ENCODE measurements at places on chromosomes 13 and 19. TPM values are rescaled to one million over a fixed set of nuclear protein-coding genes. Genes with fewer than 3 reads are reported as not detected.

GRCh38 chr13:37241786-37242185 is 136.3 kb upstream of the CSNK1A1L start:
- no peak for DNase-seq

DNA sequence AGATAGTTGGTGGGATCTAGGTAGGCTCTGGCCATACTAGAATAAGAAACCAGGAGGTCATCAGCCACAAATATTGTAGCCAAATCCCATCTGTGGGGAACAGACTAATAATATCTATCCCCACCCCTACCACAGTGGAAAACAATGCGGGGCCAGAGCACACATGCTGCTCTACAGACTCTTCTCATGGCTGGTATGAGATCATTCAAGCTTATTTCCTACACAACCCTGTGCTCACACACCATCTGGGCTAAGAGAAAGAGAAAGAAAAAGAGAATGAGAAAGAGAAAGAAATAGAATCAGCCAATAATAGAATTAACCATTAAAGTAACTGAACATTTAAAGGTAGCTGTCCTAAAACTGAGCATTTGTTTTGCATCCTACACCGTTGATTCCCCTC is 1268.4 kb upstream of the SPRY2 start:
- no peak for DNase-seq

GRCh38 chr19:49425922-49426592 is 869 bp downstream of the GFY start:
- DNase-seq = no peak

GRCh38 chr13:37338726-37339385 is 233.4 kb upstream of the CSNK1A1L start:
- DNase-seq = no peak

- DNase-seq = no peak
These were observed 89.6 kb upstream of the SPRY2 start for GRCh38 chr13:80430561-80430960.

DNA sequence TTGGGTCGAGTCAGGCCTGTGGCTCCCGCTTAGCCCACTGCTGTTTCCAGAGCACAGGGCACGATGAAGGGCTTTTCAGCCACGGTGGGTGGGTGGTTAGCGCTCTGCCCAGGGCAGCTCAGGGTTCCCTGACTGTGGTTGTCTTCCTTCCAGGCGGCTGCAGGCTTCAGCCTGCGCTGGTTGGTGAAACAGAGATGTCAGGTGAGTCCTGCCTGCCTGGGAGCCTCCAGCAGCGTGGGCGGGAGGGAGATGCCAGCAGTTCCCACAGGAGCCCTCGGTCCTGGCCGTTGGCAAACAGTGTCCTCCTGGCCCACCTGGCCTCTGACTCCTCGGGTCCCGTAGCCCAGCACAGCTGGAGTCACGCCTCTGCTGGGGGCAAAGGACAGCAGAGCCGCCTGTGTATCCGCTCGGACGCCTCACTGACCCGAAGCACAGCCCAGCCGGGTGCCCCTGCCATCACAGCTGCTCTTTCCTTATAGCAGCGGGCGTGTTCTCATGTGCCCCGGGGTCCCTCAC is 9.7 kb downstream of the ADAT3 start:
- DNase-seq = no peak

- peak; percentile 69 for DNase-seq
These were observed 791 bp downstream of the PRKD2 start for GRCh38 chr19:46715975-46716671.

DNA sequence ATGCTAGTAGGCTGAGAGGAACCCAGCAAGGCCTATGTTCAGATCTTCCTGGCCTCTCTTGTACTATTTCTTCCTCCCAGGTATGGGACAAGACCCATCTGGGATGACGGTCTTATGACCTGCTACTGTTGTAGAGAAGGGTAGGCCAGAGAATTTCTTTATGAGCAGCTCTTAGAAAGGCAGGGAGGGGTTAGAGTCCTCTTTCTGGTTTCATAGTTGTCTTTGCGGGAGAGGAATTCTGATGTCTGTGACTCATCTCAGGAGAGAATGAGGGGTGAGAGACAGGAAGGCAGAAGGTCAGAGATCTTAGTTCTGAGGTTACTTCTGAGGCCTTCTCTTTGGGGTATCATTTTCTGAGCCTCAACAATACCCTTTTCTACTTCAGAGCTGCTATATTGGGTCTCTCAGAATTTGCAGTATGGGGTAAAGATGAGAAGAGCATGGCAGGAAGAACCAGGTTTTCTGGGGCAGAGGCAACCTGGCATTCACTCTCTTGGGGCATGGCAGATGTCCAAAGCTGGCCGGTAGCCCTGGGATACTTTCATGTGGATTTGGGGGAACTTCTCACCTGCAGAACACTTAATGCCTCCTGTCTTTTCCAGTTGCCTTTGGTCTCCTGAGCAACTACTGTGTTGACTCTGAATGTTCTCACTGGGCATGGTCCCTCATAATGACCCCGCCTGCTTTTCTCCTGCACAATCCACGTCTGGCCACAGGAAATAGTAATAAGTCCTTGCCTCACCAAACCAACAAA is 154.4 kb downstream of the GGACT start:
- DNase-seq = no peak

DNA sequence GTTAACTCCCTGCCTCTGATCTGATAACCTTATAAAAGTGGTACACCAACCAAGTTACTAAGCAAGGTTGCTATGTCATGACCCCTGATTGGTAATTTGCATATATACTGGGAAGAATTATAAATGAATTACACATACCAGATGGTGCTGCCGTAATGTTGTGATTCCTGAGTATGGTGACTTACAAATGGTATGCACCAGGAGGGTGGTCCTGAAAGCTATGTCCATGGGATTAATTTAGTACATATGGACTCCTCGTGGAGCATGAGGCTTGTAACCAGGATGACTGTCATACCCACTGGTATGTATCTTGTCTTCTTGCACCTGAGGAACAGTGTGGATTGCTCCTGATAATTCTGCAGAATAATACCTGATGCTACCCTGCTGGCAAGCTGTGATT is 240.6 kb downstream of the GPC6 start:
- no peak for DNase-seq

DNA sequence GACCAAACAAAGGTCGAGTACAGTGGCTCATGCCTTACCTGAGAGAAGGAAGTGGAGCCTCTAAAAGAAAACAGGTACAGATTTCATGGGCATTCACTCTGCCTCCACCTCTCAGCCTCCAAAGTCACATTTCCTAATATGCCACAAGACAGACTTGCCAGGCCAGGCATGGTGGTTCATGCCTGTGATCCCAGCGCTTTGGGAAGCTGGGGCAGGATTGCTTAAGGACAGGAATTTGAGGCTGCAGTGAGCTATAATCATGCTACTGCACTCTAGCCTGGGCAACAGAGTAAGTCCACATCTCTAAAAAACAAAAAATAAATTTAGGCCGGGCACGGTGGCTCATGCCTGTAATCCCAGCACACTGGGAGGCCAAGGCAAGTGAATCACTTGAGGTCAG is 10.9 kb upstream of the DNMT1 start:
- no peak for DNase-seq

DNA sequence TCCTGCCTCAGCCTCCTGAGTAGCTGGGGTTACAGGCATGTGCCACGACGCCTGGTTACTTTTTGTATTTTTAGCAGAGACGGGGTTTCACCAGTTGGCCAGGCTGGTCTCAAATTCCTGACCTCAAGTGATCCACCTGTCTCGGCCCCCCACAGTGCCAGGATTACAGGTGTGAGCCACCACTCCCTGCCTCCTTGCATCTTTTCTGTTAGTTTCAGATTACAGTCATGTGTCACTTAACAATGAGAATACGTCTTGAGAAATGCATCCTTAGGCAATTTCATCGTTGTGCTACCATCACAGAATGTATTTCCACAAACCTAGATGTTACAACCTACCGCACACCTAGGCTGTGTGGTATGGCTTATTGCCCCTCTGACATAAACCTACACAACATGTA is 180.4 kb downstream of the TM9SF2 start:
- DNase-seq = no peak

Gene PODNL1
- 4.3 TPM for total RNA-seq

Gene JUND
- 214 TPM for total RNA-seq

Gene SBK3
- total RNA-seq = not detected

Gene ZNF566
- 13.6 TPM for total RNA-seq

Gene ADGRE1
- 0.42 TPM for total RNA-seq

Gene CYP4F8
- not detected for total RNA-seq
